ENCODE measurements at places on chromosomes 11 and 22.

GRCh38 chr11:96015906-96016565 is 92.1 kb upstream of the MTMR2 start:
- peak; percentile 16 for DNase-seq

- no peak for DNase-seq
These were observed 17.2 kb downstream of the ARHGEF17 start for GRCh38 chr11:73325036-73325981.

- DNase-seq: no peak
These were observed 712 bp downstream of the UPK3A start for GRCh38 chr22:45285263-45286058.

GRCh38 chr11:40797981-40798380 is 661.5 kb downstream of the LRRC4C start:
- DNase-seq: no peak

- no peak for DNase-seq
These were observed 97.1 kb downstream of the RELT start for GRCh38 chr11:73473252-73473651.

GRCh38 chr11:28963187-28963586 is 855.0 kb downstream of the METTL15 start:
- DNase-seq: no peak

GRCh38 chr11:130409594-130410388 is 18.6 kb downstream of the ADAMTS8 start:
- no peak for DNase-seq

Measured in stimulated activated CD4-positive, alpha-beta T cell treated with anti-CD3 and anti-CD28 coated beads, Interleukin-1b, Interleukin-23, amount 100 ng/mL, for 1 hour (primary cell).